ENCODE measurements at places on chromosomes 5 and 9.

DNA sequence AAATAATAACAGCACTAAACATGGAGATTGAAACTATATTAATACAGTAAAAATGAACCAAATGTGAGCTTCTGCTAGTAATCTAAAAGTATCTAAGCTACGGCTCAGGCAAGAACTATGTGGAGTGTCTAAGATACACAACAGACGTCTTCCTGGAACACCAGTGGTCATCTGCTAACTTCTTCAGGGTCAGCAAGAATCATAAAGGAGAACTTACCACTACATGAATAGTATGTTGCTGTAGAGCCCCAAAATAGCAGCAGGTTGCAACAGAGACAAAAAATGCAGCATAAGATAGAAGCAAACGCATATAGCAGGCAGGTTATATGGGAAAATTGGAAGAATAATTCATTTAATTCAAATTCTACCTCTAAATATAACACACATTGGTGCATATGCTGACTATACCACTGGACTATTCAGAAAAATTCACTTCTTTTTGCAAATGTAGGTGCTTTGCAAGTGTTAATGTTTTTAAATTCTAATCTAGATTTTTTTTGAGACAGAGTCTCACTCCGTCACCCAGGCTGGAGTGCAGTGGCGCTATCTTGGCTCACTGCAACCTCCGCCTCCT, 27.1 kb downstream of the DCTN4 start:
- no peak for DNase-seq

GRCh38 chr5:130166839-130167490, 262.7 kb downstream of the CHSY3 start:
- no peak for DNase-seq

DNA sequence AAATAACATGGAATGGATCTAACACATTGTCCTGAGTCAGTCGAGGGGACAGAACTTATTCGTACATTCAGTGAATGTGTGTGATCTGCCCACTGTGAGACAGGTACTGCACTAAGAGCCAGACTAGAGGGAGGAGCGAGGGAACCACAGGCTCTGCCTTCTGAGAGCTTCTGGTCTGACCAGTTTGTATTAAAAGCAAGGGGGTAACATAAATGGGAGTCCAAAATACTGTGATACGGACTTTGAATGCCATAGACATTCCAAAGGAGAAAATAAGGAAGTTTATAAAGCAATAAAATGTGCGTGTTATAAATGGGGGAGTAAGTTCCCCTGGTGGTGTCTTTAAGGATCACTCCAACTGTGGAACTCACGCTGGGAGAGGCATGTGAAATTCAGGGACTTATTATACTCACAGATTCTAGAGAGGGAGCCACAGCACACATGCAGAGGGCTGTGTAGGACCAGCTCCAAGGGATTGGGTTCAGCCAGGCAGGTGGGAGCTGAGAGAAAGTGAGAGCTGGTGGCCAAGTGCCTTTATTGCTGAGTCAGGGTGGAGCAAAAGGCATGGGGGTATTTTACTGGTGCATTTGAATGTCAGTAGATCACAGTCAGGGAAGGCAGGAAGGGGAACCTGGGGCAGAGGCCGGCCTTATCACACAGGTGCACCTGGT, 186.5 kb upstream of the WWC1 start:
- DNase-seq, result no peak

- DNase-seq, result no peak
Observed at GRCh38 chr9:106032978-106033377, 338.6 kb downstream of the TMEM38B start.

- DNase-seq, result no peak
Observed at GRCh38 chr5:72459089-72459661, 48.0 kb downstream of the ZNF366 start.
